Umbilical cord (tissue), 2 donors: ENCODE measurements at places on chromosomes 13 and 19. TPM values are rescaled to one million over a fixed set of nuclear protein-coding genes. Genes with fewer than 3 reads are reported as not detected.

GRCh38 chr13:81639984-81640582, 1299.2 kb upstream of the SPRY2 start:
- DNase-seq, result no peak

Gene EIF3K
- total RNA-seq, result 56.1 TPM

DNA sequence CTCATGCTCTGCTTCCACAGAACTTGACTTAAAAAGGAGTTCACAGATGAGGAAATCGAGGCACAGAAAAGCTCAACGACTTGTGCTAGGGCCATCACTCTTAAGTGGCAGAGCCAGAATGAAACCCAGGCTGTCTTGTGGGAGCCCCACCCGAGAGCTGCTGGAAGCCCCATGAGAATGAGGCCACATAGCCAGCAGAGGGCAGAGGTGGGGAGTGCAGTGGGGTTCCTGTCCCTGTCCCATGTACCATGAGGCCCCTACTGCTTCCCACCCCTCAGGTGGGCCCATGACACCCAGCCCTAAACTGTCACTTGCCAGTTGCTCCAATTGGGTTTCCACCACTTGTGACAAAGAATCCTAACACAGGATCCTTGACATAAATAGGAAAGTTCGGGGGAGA, 175.9 kb downstream of the IRS2 start:
- no peak for DNase-seq

Gene CLEC4G
- total RNA-seq, result 1.2 TPM

Gene ZNF223
- 11.8 TPM for total RNA-seq

DNA sequence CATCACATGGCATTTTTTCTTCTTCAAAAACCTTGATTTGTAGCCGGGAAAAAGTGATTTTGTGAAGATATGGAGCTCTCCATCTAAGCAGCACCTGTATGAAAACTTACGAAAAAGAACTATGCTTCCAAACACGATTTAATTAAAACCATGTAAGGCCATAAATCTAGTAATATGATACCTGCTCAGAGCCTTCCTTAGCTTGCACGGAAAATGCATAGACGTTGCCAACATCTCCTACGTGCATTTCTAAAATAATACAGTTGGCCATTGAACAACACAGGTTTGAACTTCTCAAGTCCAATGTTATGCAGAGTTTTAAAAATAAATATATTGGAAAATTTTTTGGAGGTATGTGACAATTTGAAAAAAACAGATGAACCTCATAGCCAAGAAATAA, 59.1 kb upstream of the RNF113B start:
- no peak for DNase-seq

Gene C5AR1
- total RNA-seq, result 2.6 TPM

DNA sequence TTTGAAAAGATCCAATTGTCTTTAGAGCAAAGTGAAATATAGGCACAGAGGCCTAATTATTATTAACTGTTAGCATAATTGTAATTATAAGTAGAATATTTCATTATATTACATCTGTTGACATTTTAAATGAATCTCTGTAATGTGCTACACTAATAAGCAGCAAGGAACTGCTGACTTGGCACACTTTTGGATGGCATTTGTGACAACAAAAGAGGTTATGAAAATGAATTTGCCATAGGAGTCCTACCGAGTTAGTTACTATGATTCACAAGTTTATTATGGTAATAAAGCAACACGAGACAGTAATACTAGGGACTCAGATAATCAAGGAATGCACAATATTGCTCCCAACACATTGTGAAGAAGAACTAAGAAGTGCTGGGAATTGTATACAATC, 213.8 kb upstream of the PCDH9 start:
- no peak for DNase-seq

Gene MUC16
- 2.9 TPM for total RNA-seq

DNA sequence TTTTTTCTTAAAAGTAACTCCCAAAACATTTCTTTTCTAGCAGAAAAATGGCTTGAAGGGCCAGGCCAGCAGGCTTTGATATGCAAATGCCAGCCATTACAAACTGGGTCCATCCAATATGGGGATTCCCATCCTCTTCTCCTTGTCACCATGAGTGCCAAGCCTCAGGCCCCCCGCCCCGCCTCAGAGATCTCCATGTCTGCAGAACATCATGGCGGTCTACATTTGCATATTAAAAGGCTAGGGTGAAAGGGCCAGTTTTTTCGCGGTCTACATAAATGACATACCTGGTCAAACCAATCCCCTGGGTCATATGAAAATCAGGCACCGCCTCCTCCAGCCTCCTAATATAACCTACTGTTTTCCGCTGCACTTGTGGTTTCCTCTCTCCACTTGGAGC, 1327.6 kb downstream of the UQCRFS1 start:
- no peak for DNase-seq

- DNase-seq, result no peak
Observed at GRCh38 chr13:29852472-29853054, 2.1 kb upstream of the UBL3 start.

Gene IQCN
- total RNA-seq, result 2.4 TPM

Gene DDX49
- 39.5 TPM for total RNA-seq

Gene ZNF616
- total RNA-seq, result 19.7 TPM

Gene TLE6
- 7.5 TPM for total RNA-seq

Gene SLC25A42
- 13.2 TPM for total RNA-seq
